ENCODE measurements at places on chromosomes 7 and 10. TPM values are rescaled to one million over a fixed set of nuclear protein-coding genes. Genes with fewer than 3 reads are reported as not detected.

ASZ1 gene
- not detected for total RNA-seq

GRCh38 chr7:93062599-93062998 is 55.2 kb downstream of the SAMD9 start:
- H3K4me1 ChIP-seq: no peaks in the 10 kb centered on the region
- peak; percentile 21 for DNase-seq
- no peaks in the 10 kb centered on the region for H3K27me3 ChIP-seq
- no peak overlapping the region for H3K4me3 ChIP-seq

- DNase-seq: no peak
- no peak overlapping the region for H3K27ac ChIP-seq
- H3K27me3 ChIP-seq: no peaks in the 10 kb centered on the region
- no peaks in the 10 kb centered on the region for H3K36me3 ChIP-seq
- no peaks in the 10 kb centered on the region for H3K4me1 ChIP-seq
Observed at GRCh38 chr10:129727071-129727470, 237.0 kb downstream of the EBF3 start.

- H3K4me3 ChIP-seq: no peak overlapping the region
- no peaks in the 10 kb centered on the region for H3K4me1 ChIP-seq
- no peaks in the 10 kb centered on the region for H3K27me3 ChIP-seq
- H3K27ac ChIP-seq: no peak overlapping the region
Observed at GRCh38 chr7:155256761-155257481, 40.8 kb upstream of the INSIG1 start.

DNA sequence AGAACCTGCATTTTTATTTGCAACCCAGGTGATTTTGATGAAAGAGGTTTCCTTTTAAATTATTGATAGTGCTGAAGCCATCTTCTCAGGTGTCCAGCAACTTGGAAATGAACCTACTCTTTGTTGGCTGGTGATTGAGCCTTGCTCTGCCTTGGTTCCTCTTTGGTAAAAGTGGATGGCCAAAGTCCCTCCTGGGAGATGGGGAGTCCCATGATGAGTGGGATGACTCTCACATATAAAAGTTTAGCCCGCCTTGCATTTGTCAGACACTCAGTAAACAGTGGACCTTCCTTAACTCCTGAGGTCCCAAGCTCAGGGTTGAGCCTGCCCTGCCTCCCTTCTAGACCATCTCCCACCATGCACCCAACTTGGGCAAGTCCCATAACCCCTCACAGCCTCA is 28.9 kb upstream of the KAT6B start:
- no peaks in the 10 kb centered on the region for H3K36me3 ChIP-seq
- no peak overlapping the region for H3K4me3 ChIP-seq
- no peak overlapping the region for H3K27ac ChIP-seq
- peaks cover 31% of the 10 kb centered on the region for H3K4me1 ChIP-seq
- no peaks in the 10 kb centered on the region for H3K27me3 ChIP-seq

GRCh38 chr10:124084708-124085107 is 8.7 kb downstream of the CHST15 start:
- H3K27me3 ChIP-seq: no peaks in the 10 kb centered on the region
- H3K27ac ChIP-seq: no peak overlapping the region
- no peak for DNase-seq
- H3K4me1 ChIP-seq: no peaks in the 10 kb centered on the region
- H3K4me3 ChIP-seq: no peak overlapping the region

DNA sequence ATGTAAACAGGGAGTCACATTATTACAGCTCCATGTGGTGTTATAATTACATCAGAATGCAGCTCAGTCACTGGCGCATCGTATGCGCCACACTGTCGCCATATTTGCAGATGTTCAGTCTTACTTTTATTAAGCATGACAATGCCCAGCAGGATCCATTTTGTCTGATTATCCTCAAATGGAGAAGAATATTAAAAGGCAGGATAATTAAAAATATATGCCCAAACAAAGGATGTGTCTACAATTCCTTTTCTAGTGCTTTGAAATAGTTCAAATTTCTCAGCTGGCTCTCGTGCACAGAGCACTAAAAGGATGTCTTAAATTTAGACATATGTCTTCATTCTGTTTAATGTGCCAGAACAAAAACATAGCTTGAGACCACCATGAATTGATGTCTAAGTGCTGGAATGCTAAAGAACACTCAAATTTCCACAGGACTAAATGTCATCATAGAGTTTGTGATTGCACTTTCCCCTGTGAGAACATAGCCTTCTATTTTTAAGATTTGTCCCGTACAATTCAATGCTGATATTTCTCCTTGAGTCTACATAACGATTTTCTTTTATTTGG is 168.0 kb downstream of the DKK1 start:
- DNase-seq: no peak
- H3K4me1 ChIP-seq: no peaks in the 10 kb centered on the region
- no peaks in the 10 kb centered on the region for H3K36me3 ChIP-seq
- no peak overlapping the region for H3K27ac ChIP-seq
- no peak overlapping the region for H3K4me3 ChIP-seq

MUC3A gene
- total RNA-seq: not detected

DNA sequence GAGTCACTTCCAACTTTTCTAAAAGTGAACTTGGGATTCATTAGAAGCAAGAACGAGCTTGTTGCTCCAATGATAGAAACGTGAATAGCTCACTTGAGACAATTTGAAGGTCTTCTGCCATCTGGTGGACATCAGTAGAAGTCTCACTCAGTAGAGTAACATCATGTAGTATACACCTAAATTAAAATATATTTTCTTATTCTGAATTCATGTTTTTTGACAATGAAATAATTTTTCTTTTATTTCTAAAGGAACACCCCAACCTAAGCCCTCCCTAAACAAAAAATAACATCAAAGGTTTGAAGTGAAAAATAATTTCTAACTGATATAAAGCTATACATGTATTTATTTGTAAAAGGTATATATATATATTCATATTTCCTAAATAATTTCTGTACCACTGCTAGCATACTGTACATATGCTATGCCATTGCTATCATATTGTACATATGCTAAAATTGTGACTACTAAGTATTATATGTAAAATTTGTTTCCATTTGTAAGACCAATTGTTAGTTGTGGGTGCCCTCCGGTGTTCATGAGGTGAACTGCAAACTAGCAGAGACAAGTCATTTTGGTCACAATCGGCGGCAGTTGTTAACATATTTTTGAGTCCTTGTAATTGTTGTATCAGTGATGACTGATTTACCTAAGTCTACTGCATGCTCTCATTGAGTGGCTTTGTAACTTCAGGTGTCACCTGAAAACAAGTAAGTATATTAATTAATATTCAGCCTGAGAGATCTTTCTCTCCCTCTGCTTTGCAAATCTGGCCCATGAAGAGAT is 121.9 kb downstream of the PTPRZ1 start:
- no peaks in the 10 kb centered on the region for H3K27me3 ChIP-seq
- H3K27ac ChIP-seq: no peak overlapping the region
- H3K36me3 ChIP-seq: no peaks in the 10 kb centered on the region

DNA sequence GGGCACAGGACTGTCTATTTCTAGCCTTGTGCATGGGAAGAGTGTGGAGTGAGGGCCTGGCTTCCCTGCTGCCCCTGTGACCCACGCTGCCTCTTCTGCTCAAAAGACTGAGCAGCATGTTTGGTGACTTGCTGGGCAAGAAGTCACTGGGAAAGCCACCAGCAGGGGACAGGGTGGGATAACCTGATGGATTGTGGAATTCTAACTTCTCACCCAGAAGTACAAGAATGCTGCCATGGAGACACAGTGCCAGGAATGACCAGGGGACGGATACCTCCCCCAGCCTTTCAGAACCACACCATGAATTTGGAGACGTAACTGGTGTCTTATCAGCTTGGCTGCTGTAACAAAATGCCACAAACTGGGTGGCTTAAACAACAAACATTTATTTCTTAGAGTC is 28.4 kb downstream of the GALNTL5 start:
- H3K36me3 ChIP-seq: no peaks in the 10 kb centered on the region
- DNase-seq: no peak
- H3K27me3 ChIP-seq: no peaks in the 10 kb centered on the region

CUBN gene
- total RNA-seq: 0.18 TPM

NEURL1 gene
- 0.04 TPM for total RNA-seq

GRCh38 chr7:26449175-26450165 is 157.8 kb downstream of the SNX10 start:
- H3K36me3 ChIP-seq: no peaks in the 10 kb centered on the region
- no peak for DNase-seq
- H3K27me3 ChIP-seq: no peaks in the 10 kb centered on the region
- no peaks in the 10 kb centered on the region for H3K4me1 ChIP-seq
- no peak overlapping the region for H3K27ac ChIP-seq

RBP3 gene
- total RNA-seq: not detected

DNA sequence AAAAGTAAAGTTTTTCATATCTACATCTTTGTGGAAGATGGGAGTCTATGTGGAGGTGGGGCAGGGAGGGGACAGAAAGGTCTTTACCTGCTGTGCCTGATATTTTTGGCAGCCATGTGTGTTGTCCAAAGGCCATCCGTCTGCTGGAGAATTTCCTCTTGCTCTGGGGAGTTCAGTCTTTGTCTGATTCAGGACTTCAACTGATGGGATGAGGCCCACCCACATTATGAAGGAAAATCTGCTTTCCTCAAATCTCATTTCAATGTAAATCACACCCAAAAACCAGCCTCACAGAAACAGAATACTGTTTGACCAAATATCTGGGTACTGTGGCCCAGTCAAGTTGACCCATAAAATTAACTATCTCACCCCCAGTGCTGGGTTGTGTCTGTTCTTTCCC is 12.5 kb upstream of the ITIH5 start:
- DNase-seq: no peak
- H3K4me3 ChIP-seq: no peak overlapping the region
- H3K36me3 ChIP-seq: no peaks in the 10 kb centered on the region
- H3K27me3 ChIP-seq: no peaks in the 10 kb centered on the region
- H3K4me1 ChIP-seq: no peaks in the 10 kb centered on the region
- H3K27ac ChIP-seq: no peak overlapping the region

DNA sequence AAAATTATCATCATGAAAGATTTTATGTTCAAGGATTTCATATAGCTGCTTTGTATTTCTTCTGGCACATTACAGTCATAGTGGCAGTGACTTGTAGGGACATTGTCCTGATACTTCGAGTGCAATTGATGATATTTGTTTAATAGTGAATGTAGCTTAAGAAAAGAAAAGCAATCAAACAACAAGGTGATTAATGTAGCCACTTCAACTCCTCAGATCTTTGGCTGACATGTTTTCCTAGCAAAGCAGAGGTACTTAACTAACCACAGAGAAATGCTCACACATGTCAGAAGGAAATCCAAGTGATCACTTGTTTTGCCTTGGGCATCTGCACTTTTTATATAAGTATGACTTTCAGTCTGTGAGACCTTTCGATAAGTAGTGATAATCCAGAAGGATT is 470.3 kb downstream of the AUTS2 start:
- no peak for DNase-seq
- H3K4me1 ChIP-seq: no peaks in the 10 kb centered on the region
- H3K27ac ChIP-seq: no peak overlapping the region
- H3K4me3 ChIP-seq: no peak overlapping the region
- H3K27me3 ChIP-seq: no peaks in the 10 kb centered on the region
- H3K36me3 ChIP-seq: no peaks in the 10 kb centered on the region

DNA sequence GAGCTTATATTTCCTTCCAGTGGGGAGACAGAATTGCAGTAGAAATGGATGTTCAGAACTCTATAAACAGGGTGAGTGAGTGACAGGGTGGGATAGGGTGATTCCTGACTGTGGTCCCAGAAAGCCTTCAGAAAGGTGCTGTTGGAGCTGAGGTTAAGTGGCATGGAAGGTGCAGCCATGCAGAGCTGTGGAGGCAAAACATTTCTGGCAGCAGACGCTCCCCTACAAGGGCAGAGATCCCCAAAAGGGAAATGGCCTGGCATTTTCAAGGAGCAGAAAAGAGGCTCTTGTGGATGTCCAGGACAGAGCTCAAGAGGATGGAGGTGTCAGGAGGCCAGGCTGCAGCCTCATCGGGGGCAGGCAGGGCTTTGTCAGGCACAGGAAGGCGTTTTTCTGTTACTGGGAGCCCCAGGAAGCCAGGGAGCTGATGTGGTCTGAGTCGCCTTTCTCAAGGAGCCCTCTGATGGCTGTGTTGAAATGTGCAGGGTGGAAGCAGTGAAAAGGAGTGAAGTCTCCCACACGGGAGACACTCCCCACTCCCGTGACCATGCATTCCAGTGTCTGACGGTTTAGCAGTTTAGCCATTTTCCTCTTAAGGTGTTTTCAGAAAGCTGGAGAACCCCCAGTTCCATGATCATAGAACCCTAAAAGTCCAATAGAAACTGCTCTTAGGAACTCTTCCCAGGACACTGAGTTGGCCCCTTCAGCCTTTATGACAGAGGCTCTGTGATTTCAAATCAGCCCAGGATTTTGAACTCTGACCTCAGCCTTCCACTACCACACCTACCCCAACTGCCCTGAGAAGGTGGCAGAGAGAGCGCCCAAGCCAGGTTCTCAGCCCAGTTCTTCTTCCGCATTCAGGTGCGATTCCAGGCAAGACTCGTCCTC is 96.2 kb downstream of the C10orf105 start:
- peak overlapping the region; percentile 91 for H3K27ac ChIP-seq
- DNase-seq: peak; percentile 61
- peak overlapping the region; percentile 6 for H3K4me3 ChIP-seq
- peaks cover 72% of the 10 kb centered on the region for H3K4me1 ChIP-seq
- H3K36me3 ChIP-seq: no peaks in the 10 kb centered on the region
- H3K27me3 ChIP-seq: no peaks in the 10 kb centered on the region

DNA sequence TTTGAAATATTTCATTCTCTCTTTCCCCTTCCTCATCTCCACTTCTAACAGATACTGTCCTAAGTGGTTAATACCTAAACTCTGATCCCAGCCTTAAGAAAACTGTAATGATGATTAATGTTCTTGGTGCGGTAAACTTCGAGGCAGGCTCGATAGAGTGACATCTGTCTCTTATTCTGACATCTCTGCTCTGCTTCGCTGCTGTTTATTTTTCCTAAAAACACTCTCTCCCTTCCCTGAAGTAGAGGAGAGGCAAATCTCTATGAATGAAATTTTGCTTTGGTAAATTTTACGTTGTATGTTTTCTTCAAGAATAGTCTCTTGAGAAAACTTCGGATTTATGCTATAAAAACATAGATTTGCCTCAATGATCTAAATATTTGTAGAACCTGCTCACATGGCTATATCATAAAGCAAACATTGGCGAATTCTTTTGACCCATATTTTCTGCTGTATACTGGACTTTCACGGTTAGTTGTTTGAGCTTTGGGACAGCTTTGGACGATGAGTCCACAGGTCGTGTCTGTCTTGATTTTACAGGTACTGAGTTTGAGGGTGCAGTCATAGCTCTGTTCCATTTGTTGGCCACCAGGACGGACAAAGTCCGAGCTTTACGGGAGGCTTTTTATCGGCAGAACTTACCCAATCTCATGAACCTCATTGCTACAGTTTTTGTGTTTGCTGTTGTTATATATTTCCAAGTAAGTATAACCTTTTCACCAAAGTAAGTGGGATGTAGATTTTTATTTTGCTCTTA is 27.1 kb downstream of the SEC61A2 start:
- no peak overlapping the region for H3K4me3 ChIP-seq
- H3K36me3 ChIP-seq: peaks cover 8% of the 10 kb centered on the region
- H3K27me3 ChIP-seq: no peaks in the 10 kb centered on the region
- no peaks in the 10 kb centered on the region for H3K4me1 ChIP-seq

DNA sequence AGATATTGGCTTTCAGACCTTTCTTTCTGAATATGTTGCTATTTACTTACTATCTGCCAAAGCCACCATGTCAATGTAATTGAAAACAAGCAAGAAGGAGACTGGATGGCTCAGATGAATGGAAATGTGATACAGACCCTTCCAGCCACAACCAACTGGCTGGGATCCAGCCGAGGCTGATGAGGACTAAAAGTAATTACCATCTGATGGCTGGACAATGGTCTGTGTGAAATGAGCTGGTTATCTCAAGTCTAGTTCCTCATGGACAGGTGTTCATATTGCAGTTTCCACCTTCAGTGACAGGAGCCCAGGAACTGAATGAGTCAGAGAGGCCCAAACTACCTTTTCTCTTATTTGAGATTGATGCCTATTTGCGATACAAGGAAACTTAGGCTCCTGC is 267.5 kb downstream of the GATA3 start:
- no peak overlapping the region for H3K4me3 ChIP-seq
- H3K27me3 ChIP-seq: no peaks in the 10 kb centered on the region
- no peaks in the 10 kb centered on the region for H3K4me1 ChIP-seq
- H3K27ac ChIP-seq: no peak overlapping the region
- no peaks in the 10 kb centered on the region for H3K36me3 ChIP-seq
- no peak for DNase-seq

ITPRID1 gene
- total RNA-seq: not detected
